ENCODE measurements at places on chromosomes 12 and 14.

- DNase-seq = no peak
Observed at GRCh38 chr12:21699851-21700250, 42.2 kb upstream of the LDHB start.

GRCh38 chr12:115273456-115273855 lies 589.5 kb upstream of the TBX3 start:
- DNase-seq = no peak

DNA sequence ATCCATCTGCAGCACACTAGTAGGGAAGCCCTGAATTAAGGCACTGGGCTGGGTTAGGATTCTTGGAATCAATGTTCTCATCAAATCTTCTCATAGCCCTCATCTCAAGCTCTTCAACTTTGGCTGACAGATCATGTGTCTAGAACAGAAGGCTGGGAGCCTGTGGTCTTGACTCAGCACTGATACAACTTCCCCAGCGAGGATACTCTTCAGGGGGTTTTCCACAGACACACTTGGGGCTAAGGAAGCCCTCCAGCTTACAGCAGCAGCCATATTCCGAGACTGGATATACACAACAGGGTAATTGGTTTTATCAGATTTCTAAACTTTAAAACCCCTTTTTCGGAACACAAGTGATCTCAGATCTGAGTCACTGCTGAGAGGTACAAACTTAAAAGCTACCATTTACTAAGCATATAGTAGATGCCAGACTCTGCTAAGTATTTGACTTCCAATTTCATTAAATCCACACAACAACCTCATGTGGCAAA lies 3.5 kb downstream of the FMNL3 start:
- no peak for DNase-seq

DNA sequence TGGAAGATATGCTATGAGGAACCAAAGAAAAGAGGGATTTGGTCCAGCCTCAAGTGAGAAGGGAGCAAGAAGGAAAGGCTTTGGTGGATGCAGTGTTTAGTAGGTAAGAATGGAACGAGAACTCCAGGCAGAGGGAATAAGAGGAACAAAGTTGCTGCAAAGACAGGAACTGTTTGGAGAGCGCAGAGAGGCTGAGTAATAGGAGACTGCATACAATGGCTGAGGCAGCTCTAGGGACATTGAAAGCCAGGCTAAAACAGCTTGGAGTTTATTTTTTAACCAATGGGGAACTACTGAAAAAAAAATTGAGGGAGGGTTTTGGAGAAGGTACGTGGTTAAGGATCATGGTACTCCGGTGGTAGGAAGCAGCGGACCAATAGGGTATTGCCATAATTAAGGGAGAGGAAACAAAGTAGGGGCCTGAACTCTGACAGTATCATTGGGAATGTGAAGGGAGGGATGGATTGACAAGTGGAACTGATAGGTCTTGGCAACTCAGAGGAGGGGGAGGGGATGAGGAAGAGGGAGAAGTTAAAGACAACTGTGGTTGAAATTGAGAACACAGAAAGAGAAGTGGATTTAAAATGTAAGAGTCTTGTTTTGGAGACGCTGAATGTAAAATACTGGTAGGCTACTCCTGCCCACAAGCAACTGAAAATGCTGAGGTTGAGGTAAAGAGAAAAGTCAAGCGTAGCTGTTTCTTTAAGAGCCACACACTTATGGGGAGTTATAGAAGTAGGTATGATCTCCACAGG lies 4.8 kb downstream of the ASCL4 start:
- DNase-seq = no peak

DNA sequence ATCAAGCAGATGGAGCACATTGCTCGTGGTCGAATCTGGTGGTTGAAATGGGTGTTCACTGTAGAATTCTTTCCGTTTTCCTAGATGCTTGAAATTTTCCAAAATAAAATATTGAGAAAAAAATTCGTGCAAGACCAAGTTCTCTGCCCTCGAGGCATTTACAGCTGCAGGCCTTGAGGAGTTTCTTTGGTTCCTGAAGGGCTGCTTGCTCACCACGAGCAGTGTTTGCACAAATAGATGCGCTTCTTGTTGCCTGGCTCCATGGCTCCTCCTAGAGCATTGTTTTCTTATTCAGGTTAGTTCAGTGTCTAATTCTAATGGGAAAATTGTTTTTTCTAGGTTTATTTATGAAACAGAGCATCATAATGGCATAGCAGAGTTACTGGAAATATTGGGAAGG lies 74.5 kb upstream of the DYNC1H1 start:
- no peak for DNase-seq
